ENCODE measurements at places on chromosomes 7 and 10.

DNA sequence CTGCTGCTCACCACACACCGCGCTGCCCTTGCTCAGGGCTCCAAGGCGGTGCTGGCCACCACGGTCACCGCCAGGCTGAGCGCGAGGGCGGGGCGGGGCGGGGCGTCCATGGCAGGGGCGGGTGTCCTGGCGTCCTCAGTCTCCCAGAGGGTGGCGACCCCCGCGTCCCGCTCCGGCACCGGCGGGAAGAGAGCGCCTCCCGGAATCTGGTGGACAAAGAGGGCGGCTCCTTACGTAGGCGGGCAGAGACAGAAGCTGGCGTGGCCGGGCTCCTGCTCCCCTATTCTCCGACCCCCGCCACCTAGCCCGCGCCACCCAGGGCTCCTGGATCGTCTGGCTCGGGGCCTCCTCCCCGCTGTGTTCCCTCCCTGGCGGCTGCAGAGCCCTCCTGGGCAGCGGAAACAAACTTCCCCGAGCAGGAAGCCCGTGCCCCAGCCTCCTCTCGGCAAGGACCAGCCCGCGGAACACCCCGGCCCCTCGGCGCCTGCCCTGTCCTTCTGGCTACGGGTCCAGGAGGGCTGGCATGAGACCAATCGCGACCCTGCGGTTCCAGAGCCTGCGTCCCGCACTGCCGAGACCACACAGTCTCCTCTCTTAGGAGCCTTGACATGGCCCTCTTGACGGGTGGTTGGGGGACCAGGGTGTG lies 133.8 kb upstream of the ZNF92 start:
- DNase-seq = no peak

DNA sequence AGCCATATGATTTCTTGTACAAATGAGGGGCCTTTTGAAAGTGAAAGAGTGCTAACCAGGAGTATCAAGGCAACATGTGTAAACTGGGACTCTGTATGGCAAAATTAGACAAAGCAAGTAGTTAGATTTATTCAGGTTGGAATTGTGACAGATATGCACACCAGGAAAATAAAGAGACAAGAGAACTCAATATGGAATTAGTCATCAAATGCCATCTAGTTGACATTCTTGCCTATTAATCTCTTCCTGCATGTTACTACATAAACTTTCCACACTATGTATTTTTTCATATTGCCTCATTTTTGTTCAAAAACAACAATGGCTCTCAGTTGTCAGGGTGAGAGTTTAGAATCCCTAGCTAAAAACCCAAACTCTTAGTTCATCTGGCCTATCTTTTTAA lies 799.0 kb downstream of the NRG3 start:
- no peak for DNase-seq

DNA sequence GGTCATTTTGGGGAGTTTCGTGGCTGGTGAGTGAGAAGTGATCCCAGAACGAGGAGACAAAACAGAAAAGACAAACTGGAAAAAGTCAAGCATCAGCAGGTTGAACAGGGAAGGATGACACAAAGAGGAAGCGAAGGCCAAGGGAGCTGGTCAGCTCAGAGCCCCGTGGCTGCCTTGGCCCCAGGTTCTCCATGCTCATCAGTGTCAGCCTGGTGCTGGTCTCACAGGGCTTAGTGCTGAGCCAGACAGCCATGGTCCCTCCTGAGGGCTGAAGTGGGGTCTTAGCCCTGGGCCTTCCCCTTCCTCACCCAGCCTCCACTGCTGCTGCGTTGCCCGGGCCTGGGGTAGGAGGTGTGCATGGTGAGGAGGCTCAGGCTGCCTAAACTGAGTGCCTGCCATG lies 183.6 kb downstream of the PFKFB3 start:
- DNase-seq = no peak

GRCh38 chr7:109256762-109257560 lies 687.3 kb downstream of the DNAJB9 start:
- DNase-seq = no peak

DNA sequence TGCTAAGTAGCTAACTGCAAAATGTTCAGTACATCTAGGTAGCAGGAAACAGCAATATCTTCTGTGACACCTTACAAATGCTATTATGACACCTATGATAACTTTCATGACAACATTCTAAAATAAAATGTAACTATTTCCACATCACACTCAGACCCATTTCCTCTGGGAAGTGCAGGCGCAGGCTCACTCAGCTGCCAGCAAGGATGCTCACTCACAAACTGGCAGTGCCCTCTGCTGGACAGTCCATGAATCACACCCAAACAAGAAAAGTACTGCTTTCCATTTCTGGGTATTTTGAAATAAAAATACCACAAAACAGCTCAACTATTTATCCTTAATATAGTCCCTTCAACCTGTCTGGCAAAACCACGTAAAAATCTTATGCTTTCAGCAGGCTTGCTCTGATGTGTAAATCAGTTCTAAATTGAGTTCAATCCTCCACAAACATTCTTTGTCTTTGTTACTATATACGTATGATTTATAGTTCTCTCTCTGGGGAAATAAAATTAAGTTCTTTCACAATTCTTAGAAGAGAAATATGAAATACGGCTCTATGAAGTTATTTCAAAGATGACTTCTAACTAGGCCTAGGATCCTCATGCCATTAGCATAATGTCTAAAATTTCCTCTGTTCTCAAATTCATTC lies 176.6 kb downstream of the PARD3 start:
- DNase-seq = peak; percentile 89

DNA sequence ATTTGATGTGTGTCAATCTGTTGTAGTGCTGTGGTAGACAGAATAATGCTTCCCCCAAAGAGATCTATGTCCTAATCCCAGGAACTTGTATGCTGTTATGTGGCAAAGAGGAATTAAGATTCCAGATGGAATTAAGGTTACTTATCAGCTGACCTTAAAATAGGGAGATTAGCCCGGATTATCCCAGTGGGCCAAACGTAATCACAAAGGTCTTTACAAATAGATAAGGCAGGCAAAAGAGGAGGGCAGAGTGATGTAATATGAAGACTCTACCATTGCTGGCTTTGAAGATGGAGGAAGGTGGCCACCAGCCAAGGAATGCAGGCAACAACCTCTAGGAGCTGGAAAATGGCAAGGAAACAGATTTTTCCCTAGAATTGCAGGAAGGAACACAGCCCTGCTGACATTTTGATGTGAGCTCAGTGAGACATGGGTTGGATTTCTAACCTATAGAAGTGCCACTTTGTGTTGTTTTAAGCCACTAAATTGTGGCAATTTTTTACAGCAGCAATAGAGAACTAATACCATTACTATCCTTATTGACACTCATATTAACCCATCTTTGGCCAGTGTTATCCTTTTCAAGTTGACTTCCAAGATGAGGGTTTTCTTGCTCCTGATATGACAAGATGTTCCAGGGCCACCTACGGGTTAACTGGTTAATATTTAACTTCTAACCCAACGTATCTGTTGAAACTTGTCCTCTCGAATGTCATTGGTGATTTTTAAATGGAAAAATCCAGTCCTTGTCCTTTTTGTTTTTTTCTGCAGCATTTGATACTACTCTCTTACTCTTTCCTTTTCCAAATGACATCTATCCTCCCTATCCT lies 29.3 kb downstream of the CYCS start:
- DNase-seq = no peak

- no peak for DNase-seq
Observed at GRCh38 chr10:86446440-86446839, 75.2 kb downstream of the WAPL start.

DNA sequence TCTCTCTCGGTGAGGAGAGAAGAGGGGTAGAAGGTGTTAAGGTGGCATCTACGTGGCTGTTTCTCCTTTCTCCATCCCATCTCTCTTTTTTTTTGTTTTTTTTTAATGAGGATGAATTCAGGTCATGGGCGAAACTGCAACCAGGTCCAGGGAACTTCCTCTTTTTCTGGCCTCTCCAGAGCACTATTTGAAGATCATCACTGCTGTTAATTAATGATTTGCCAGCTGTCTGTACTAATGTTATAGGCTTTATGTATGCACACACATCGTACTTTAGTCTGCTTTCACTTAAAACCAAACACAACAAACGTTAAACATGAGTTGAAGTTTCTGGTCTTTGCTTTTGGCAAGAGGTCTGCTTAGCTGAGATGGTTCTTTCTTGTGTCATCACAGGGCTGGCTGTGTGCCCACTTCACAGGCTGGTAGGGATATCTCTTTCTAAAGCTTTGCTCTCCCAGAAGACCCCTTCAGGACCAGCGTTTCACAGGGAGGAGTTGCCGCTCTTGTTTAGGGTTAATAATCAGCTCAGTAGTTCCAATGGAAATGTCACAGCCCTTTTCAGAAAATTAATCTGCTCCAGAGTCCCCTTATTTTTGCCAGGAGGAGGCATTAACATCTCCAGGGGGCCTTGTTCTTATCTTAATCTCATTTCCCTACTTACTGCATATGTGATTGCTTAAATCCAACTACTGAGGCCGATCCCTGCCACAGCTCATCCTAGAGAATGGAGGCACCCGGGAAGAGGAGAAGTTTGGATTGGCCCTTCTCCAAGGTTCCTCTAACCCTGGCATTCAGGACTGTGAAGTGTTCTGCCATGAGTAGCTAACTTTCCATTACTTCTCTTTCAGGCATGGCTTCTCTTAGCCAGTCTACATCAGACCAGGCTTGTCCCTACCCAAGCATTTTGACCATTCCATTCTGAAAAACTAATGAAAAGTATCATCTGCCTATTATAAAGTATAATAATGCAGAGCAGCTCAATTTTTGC lies 273.9 kb upstream of the NFE2L3 start:
- no peak for DNase-seq

GRCh38 chr7:35875292-35875691 lies 74.4 kb downstream of the SEPTIN7 start:
- DNase-seq = no peak

DNA sequence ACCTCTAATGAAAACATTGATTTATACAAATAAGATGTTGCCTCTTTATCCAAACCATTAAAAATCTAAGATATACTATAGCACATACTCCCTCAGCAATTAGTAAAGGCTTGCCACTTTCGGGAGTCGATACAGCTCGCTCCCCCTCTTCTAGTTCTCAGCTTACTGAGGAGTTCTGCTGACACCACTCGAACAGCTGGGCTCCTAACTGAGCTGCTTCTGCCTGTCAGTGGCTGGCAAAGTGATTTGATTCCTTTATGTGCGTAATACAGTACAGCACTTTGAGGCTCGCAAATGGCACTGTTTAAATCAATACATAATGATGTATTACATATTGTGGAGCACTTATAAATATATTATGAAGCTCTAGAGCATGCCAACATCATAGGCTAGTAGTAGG lies 241.8 kb downstream of the CREB5 start:
- DNase-seq = no peak

GRCh38 chr7:115851291-115851690 lies 179.3 kb downstream of the TFEC start:
- no peak for DNase-seq

DNA sequence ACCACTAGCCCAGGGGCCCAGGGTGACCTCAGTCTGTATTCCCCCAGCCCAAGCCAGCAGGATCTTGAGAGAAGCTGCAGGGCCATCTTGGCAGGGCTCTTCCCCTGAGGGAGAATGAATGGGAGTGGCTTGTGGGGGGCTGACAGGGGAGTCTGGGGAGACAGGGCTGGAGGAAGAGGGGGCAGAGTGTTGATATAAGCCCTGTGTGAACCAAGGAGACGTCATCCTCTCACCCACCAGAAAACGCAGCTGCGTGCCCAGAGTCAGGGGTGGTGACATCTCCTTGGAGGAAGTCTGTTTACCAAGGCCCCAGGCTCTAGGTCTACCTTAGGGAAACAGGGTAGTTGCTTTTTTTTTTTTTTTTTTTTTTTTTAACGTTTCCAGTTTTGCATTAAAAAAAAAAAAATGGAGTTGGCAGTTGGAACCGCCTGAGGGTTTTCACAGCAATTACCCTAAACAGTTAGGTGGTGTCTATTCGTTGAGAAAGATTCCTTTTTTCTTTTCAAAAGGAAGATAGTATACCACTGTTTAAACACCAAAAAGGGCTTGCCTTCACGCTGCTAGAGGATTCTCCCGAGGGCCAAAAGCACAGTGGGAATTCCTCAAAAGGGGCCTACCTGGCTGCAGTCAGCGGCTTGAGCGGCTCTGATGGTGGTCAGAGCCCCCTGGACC lies 113.8 kb downstream of the PRPF18 start:
- no peak for DNase-seq

DNA sequence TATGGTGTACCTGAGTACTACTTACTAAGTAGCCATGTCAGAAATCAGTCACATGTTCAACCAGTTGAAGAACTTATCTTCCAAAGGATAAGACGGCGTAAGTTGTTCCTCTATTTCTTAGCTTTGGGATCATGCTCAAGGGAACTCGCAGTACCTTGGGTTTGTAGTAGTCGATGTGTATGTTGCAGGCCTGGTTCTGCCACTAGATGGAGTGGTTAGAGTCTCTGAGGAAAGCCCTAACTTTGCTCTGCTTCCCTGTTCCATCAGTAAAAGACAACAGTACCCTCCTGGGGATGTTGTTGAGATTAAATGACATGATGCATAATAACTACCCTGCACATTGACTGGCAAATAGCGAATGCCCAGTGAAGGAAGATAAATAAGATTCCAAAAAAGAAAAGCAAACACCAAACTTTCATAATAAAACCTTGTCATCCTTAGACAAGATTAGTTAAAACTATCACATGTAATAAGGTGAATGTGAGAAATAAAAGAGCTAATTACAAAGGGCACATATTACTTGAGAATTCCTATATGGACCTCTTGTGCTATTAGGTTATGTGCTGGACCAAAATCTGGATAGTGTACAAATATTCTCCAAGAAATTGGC lies 165.9 kb downstream of the ABCA13 start:
- DNase-seq = no peak

GRCh38 chr7:75971961-75972763 lies 22.2 kb downstream of the TMEM120A start:
- no peak for DNase-seq

GRCh38 chr7:43864126-43864525 lies 5.2 kb downstream of the MRPS24 start:
- DNase-seq = no peak

GRCh38 chr7:138359870-138360559 lies 100.0 kb upstream of the TRIM24 start:
- DNase-seq = no peak

DNA sequence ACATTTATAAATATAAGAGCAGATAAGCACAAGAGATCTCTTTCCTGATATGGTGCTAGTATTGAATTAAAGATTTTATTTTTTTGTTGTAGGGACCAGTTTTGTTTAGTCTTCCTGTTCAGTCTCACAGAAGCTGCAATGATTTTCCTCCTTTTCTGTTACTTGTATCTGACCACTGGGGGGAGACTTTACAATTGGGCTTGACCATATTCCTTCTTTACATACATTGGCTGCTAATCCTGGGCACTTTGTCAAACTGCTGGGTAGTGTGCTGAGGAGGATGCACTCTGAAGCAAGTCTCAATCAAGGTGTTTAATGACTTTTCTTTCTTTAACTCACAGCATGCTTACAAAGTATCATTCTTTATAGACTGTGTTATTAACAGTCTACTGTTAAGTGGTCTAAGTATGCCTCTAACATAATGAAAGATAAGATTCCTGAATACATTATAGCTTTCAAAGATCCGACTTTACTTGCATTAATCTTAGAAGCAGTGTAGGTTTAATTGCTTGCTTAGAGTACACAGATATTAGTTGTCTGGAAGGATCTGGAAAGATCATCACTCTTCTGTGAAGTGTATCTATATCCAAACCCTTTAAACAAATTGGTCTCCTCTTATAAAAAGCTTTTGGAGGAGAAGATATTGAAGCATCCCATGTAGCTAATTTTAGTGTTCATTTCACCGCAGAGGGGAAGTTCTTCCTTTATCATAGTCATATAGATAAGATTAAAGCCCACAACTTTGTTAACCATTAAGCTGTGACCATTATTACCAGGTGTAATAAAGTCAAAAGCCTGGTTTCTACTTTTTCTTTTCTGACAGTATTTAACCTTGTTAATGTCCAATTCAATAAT lies 3.1 kb downstream of the PALS2 start:
- DNase-seq = no peak

- peak; percentile 51 for DNase-seq
Observed at GRCh38 chr7:51324206-51324898, 7.7 kb upstream of the COBL start.

GRCh38 chr10:105837951-105838350 lies 1196.9 kb downstream of the SORCS3 start:
- DNase-seq = no peak
